Dermis microvascular lymphatic vessel endothelial cell (primary cell): ENCODE measurements at places on chromosomes 12 and 14. TPM values are rescaled to one million over a fixed set of nuclear protein-coding genes. Genes with fewer than 3 reads are reported as not detected.

Gene TSHR
- total RNA-seq = not detected in 2 replicates

Gene CLEC4D
- total RNA-seq = not detected in 2 replicates

Gene MANSC1
- 5.5 and 9.1 TPM in 2 replicates for total RNA-seq

Gene CACNA1C
- 0.38 and 0.51 TPM in 2 replicates for total RNA-seq

Gene FAM181A
- total RNA-seq = not detected in 2 replicates

Gene MANSC4
- total RNA-seq = not detected in 2 replicates

Gene TPH2
- not detected in 2 replicates for total RNA-seq

Gene RTL1
- not detected in 2 replicates for total RNA-seq

Gene LRRK2
- 0.13 and 0.26 TPM in 2 replicates for total RNA-seq

Gene CNOT2
- total RNA-seq = 81.9 and 112 TPM in 2 replicates

Gene LTBR
- 30.7 and 47.9 TPM in 2 replicates for total RNA-seq

Gene BATF
- 5.7 and 6.2 TPM in 2 replicates for total RNA-seq
